Right renal cortex interstitium (tissue), 3 donors: ENCODE measurements at places on chromosomes 6 and 20.
A peak's percentile ranks its signal among the peaks of the same experiment; 100 is the strongest.

GRCh38 chr6:2843138-2843740 lies 1.6 kb upstream of the SERPINB1 start:
- no peak for DNase-seq

DNA sequence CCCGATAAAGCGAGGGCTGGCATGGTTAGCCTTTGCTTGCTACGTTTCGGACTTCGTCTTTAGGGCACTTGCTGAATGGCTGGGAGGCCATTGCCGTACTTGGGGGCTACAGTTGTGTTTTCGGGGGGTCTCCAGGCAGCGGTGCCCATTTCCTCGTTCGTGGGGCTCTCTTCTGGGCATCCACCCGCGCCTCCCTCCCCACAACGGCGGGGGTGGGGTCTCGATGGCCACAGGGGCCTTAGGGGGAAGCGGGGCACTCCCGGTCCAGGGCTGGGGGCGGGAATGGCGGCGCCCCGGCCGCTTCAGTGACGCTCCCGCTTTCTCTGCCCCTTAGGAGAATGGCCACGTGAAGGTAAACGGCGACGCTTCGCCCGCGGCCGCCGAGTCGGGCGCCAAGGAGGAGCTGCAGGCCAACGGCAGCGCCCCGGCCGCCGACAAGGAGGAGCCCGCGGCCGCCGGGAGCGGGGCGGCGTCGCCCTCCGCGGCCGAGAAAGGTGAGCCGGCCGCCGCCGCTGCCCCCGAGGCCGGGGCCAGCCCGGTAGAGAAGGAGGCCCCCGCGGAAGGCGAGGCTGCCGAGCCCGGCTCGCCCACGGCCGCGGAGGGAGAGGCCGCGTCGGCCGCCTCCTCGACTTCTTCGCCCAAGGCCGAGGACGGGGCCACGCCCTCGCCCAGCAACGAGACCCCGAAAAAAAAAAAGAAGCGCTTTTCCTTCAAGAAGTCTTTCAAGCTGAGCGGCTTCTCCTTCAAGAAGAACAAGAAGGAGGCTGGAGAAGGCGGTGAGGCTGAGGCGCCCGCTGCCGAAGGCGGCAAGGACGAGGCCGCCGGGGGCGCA lies 2.4 kb downstream of the MARCKS start:
- no peak for DNase-seq

- DNase-seq: no peak
These were observed 621.2 kb upstream of the EYS start for GRCh38 chr6:66328200-66328599.

GRCh38 chr6:126722411-126722810 lies 382.5 kb downstream of the CENPW start:
- DNase-seq: no peak

DNA sequence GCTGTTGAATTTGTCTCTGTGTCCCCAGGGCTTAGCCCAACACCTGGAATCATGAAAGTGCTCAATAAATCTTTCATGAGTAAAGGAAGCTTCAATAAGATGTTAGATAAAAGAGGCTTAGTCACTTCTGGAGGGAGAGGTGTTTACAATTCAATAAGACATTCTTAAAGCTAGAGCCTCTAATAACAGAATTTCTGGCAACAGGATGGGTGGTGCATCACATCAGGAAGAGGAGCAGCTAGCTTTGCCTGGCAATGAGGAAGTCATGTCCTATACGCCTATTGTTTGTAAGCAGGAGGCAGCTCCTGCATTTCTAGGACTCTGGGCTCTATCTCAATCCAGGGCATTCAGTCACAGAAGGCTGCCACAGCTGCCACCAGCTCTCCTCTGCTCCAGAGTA lies 638.5 kb downstream of the EPM2A start:
- no peak for DNase-seq

DNA sequence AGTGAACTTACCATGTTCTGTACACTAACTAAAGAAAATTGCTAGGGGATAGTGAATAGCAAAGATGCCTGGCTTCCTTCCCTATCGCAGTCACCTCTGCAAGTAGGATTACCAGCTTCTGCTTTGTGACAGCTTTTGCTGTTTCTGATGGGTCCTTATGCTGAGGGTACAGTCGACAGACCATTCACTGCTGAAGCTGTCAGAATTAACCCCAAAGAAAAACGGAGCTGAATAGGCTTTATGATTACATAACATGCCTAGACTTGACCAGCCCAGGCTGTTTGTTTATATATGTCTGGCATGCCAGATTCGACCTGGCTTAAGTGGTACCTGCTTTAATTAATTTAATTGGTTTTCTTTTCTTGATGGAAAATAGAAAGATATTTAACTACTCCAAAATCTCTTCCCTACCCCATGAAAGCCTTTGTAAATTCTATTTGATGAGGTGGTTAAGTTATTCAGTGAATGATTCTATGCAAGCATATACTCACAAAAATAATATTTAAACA lies 21.7 kb upstream of the PRELID3B start:
- no peak for DNase-seq

- no peak for DNase-seq
These were observed 44.5 kb downstream of the ADGRF1 start for GRCh38 chr6:46997646-46998045.

DNA sequence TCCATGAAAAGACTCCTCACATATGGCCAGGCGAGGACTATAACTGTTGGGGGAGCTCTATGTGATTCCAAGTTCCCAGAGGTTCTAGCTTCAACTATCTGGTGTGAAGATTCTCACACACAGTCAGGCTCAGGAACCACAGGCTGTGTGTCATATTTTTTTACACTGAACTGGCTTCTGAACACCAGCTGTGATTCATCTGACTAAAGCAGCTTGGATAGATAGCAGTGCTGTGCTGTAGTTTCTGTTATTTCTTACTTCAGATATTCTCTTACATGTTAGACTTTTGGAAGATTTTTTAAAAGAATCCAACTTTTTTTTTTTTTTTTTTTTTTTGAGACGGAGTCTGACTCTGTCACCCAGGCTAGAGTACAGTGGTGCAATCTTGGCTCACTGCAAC lies 140.7 kb upstream of the MCHR2 start:
- DNase-seq: no peak

DNA sequence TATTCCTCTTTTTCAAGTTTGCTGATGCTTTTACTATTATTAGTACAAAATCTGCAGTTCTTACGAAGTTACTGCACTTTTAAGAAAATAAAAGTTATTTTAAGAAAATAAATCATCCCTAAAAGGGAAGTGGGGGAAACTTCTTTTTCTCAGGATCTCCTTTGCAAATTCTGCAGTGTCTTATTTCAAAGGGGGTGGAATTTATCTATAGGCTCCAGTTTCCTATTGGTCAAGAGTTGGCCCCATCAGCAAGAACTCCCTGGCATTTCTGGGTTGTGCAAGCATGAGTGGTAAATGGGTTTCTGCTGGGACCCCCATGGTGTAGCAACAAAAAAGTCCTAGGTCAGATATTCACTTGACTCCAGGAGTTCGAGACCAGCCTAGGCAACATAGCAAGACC lies 136.3 kb upstream of the PRDM1 start:
- DNase-seq: no peak

GRCh38 chr6:158808941-158809678 lies 10.1 kb downstream of the EZR start:
- DNase-seq: no peak

DNA sequence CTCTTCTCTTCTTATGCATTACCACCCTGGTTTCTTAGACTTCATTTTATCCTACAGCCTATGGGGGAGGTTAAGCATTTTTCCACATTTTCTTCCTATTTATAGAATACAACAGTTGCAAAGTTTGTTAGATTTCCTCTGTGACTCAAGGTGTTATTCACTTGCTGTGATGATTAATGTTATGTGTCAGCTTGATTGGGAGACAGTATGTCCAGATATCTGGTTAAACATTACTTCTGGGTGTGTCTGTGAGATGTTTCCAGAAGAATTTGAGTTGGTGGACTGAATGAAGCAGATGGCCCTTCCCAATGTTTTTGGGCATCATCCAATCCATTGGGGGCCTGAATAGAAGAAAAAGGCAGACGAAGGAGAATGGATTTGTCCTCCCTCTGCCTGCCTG lies 131.3 kb downstream of the C6orf118 start:
- DNase-seq: no peak

DNA sequence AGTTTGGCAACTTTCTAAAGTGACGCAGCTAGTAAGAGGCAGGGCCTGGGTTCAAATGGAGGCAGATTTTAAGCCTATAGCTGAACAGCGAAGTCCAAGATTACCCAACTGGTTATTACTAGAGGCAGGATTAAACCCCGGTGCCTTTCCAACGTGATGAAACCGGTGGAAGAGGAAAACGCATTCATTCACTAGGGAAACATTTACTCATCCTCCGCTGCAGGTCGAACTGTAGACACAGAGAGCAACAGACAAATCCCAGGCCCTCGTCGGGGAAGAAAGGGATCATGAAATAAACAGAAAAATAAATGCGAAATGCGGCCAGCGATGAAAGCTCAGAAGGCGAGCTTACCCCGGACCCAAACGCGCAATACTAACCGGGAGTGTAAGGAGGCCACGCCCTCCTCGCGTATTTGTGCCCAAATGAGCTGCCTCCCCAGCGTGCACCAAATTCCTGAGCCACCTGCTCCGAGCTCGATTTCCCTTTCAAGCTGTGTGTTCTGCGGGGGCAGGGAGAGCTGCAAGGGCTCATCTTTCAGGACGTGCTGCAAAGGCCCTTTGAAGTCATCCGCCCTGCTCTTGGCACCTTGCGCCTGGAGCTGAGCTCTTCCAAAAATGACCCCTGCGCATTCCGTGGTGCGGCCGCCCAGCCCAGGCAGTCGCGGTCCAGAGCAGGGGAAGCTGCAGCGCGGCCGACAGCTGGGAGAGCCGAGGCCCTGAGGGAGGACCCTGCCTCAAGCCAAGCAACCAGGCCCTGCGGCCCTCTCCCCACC lies 46.9 kb downstream of the PDYN start:
- peak; percentile 60 for DNase-seq

DNA sequence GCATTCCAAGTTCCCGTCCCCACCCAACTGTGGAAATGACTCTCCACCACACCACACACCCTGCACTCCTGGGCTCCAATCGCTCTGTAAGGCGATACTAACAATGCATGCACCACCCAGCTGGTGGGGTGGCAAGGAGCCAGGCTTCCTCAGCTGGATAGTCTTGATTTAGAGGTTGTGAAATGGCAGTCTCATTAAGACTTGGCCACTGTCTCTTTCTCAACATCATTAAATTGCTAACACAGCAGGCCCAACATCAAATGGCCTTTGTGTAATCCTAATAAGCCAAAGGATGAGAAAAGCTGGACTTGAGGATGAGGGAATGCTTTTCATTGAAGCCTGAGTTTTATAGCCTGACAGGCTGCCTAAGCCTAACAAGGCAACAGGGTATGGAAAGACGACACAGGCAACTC lies 223.7 kb downstream of the GMDS start:
- no peak for DNase-seq

DNA sequence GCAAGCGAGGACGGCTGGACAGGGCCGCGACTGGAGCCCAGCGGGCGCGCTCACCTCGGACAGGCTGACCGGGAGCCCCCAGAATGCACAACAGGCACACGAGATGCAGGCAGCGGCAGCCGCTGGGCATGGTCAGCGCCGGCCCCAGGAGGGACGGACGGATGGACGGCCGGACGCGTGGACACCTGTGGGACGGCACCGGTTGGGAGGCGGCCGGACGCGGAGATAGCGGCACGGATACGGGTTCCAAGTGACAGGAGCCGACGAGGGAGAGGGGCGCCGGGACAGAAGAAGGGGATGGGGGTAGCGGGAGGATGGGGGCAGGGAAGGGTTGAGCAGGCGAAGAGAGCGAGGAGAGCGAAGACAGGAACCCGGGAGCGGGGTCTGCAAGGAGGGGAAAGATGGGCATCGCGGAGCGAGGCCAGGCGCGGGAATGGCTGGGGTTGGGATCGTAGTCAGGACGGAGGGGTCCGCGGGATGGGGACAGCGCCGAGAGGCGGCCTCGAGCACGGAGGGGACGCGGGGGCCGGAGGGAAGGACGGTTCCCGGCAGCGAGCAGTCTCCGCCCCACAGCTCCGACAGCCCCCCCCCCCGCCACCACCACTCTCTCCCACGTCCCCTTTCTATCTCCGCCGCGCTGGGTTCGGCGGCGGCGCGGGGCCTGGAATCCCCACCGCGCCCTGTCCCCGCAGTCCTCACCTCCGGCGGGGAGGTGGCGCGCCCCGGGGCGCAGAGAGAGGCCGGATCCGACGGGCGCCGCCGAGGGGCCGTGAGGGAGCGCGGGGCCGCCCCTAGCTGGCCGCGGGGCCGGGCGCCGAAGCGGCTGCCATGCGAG lies 435 bp downstream of the DLK2 start:
- peak; percentile 56 for DNase-seq

DNA sequence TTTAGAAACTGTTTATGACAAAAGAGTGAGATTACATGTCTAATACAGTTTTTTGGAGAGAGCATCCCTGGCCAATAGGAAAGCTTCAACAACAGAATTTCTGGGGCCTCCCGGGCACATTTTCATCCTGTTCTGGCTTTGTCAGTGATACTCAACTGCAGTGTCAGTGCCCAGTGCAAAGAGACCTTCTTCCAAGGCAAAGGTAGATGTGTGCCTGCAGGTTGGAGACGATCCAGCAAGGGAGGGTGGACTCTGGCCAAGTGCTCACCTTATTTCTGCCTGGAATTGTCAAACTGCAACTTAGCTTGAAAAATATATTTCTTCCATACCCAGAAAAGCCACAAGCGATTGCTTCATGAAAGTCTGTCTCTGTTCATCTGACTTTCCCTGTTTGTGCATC lies 211.6 kb upstream of the SNX9 start:
- no peak for DNase-seq

GRCh38 chr20:51085769-51086168 lies 62.9 kb upstream of the KCNG1 start:
- no peak for DNase-seq

DNA sequence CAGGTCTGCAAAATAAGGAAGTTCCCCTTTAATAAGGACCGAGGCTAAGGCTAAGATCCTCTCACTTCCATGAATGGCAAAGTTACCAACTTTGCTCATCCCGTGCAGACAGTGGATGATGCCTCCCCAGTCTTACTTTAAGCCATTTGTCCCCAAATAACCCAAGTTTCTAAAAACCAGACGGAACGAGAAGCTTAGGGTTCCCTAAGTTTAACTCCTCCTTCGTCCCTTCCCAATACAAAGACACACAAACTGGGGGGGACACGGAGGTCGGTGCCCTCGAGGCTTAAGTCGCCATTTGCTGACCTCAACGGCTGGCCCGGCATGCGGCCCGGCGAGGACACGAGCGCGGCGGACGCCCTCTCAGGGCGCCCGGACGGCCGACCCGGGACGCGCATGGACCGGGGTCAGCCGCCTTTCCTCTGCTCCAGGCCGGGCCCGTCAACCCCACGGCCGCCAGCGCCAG lies 527 bp downstream of the FBXO30 start:
- peak; percentile 56 for DNase-seq
